ENCODE measurements at places on chromosomes 13 and 19. TPM values are rescaled to one million over a fixed set of nuclear protein-coding genes. Genes with fewer than 3 reads are reported as not detected.

Gene KCNN4
- total RNA-seq, result 0.81 TPM

Gene FPR3
- not detected for total RNA-seq

Gene SMIM44
- total RNA-seq, result not detected

Gene MTUS2
- 0.25 TPM for total RNA-seq

Gene FPR1
- total RNA-seq, result 0.81 TPM

Gene APOE
- total RNA-seq, result 12.2 TPM

Gene MBD3L4
- total RNA-seq, result not detected

Gene SLC1A6
- total RNA-seq, result not detected

Gene PLIN5
- not detected for total RNA-seq

Gene ADGRE2
- total RNA-seq, result not detected

Gene CYP2B6
- not detected for total RNA-seq

Gene KCNRG
- 0.33 TPM for total RNA-seq

Gene ZNF331
- total RNA-seq, result 4.2 TPM

Gene ZNF439
- 1.6 TPM for total RNA-seq

Gene ZNF98
- 1.3 TPM for total RNA-seq

Gene ZNF69
- total RNA-seq, result 8.0 TPM

Gene LILRA1
- not detected for total RNA-seq

Gene FAM83E
- total RNA-seq, result not detected

Gene ATXN8OS
- total RNA-seq, result not detected

Gene ZNF560
- total RNA-seq, result not detected

Gene ZSCAN22
- total RNA-seq, result 3.7 TPM

Data from mesangial cell (primary cell).